ENCODE measurements at places on chromosomes 12 and 14. TPM values are rescaled to one million over a fixed set of nuclear protein-coding genes. Genes with fewer than 3 reads are reported as not detected.

The HOXC12 gene
- total RNA-seq: not detected

The MANSC1 gene
- total RNA-seq: 3.4 TPM

The MYO1H gene
- 0.31 TPM for total RNA-seq

The HSPB8 gene
- total RNA-seq: 1.6 TPM

The CFAP73 gene
- not detected for total RNA-seq

The AKAP5 gene
- total RNA-seq: 19.1 TPM

The PTPRQ gene
- total RNA-seq: 1.6 TPM

The PRIM1 gene
- total RNA-seq: 31.0 TPM

The ANKRD33 gene
- not detected for total RNA-seq

The KRT1 gene
- 0.31 TPM for total RNA-seq

The MORN3 gene
- total RNA-seq: 3.8 TPM

The MDGA2 gene
- total RNA-seq: 54.1 TPM

The IGF1 gene
- total RNA-seq: 4.4 TPM

The LRP1-AS gene
- not detected for total RNA-seq

The BLOC1S1 gene
- total RNA-seq: 22.8 TPM

The WIF1 gene
- total RNA-seq: 2.2 TPM

All from parietal lobe (tissue), 2 donors.